ENCODE measurements at places on chromosomes 1 and 21.

DNA sequence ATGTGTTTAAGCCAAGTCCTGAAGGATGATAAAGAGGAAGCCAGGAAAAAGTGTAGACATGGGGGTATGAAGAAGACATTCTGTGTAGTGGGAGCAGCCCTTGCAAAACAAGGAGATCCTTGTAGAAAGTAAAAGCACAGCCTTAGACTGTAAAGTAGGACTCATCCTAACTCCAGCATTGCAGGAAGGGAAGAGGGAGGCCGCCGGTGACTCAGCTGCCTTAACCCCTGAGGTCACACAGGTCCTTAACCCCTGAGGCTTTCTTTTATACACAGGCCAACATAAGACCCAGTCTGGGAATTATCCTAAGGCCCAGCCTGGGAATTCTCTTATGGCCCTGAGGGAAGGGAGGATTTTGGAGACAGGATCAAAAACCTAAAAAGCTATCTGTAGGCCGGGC is 18.0 kb downstream of the PGM1 start:
- no peaks in the 10 kb centered on the region for H3K36me3 ChIP-seq
- peaks cover 1% of the 10 kb centered on the region for H3K4me1 ChIP-seq
- H3K27ac ChIP-seq = no peak overlapping the region
- H3K27me3 ChIP-seq = no peaks in the 10 kb centered on the region

DNA sequence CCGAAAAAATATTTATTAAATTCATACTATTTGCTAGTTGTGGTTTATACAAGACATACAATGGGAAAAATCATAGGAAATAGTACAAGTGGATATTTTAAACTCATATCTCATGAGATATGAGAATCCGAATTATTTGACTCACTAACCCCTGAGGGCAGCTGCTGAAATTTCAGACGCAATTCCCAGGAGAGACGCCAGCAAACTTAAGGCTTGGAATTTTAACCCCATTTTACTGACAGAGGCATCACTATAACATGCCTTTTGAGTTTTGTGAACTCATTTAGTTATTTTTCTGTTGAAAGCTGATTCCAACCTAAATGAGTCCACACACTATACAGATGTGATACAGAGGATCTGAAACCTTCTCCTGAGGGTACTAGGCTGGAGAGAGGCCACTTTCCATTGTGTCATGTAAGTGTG is 5.9 kb upstream of the MROH9 start:
- H3K4me3 ChIP-seq = no peak overlapping the region
- no peaks in the 10 kb centered on the region for H3K36me3 ChIP-seq
- H3K27ac ChIP-seq = no peak overlapping the region
- no peaks in the 10 kb centered on the region for H3K4me1 ChIP-seq
- H3K27me3 ChIP-seq = no peaks in the 10 kb centered on the region

DNA sequence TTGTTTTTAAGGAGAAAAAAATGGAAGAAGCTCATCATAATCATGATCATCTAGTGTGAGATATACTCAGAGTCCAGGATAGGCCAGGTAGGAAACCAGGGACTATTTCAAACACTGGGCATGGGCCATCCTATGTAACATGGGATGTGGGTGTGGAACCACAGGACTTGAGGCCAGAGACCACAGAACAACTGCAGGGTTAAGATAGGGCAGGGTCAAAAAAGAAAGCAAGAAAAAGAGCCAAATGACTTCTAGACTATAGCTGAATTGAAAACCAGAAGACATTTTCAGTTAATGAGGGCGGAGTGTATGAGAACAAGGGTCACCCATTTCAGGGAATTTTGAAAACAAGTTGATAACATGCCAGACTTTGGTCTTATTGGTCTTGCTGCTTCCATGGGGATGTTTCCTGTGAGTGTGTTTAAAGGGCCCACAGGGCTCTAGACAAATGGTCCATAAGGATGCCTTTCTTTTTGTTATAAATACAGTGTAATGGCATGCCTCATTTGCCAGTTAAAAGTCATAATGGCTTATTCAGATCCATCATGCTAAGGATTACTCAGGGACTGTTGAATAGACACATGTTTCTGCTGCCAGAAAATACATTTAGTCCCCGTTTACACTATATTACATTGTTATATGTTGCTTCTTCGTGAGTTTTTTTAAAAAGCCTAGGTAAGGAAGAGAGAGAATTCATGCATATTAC is 182.0 kb upstream of the C21orf91 start:
- H3K4me1 ChIP-seq = no peaks in the 10 kb centered on the region
- no peaks in the 10 kb centered on the region for H3K36me3 ChIP-seq
- no peak overlapping the region for H3K4me3 ChIP-seq
- DNase-seq = no peak

DNA sequence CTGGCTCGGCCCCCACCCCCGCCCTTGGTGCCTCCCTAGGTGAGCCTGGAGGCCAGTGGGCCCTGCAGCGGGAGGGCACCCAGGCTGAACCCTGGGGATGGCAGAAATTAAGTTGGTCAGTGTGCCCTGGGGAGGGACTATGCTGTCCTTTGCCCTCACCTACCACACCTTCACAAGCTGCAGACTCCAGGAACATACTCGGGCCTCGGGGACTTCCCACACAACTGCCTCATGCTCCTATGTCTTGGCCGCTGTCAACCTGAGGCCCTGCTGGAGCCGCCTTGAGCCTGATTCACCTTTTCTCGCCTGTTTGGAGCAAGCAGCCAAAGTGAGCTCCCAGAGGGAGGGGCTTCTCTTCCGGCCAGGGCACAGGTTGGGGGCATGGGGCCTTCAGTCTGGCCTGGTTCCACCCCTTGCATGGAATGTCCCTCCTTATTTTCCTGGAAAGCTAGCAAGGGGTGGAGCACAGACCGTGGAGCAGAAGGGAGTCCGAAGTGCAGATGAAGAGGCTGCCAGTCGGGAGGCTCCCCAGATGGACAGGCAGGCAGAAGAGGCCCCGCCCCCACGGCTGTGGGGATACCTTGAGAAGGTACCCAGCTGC is 24.7 kb downstream of the KNCN start:
- H3K27ac ChIP-seq = no peak overlapping the region
- H3K27me3 ChIP-seq = peaks cover 19% of the 10 kb centered on the region
- no peaks in the 10 kb centered on the region for H3K36me3 ChIP-seq
- DNase-seq = no peak

GRCh38 chr1:68570871-68571270 is 74.0 kb upstream of the DEPDC1 start:
- no peak for DNase-seq
- no peaks in the 10 kb centered on the region for H3K4me1 ChIP-seq
- H3K27me3 ChIP-seq = no peaks in the 10 kb centered on the region
- H3K27ac ChIP-seq = no peak overlapping the region
- no peak overlapping the region for H3K4me3 ChIP-seq
- no peaks in the 10 kb centered on the region for H3K36me3 ChIP-seq

DNA sequence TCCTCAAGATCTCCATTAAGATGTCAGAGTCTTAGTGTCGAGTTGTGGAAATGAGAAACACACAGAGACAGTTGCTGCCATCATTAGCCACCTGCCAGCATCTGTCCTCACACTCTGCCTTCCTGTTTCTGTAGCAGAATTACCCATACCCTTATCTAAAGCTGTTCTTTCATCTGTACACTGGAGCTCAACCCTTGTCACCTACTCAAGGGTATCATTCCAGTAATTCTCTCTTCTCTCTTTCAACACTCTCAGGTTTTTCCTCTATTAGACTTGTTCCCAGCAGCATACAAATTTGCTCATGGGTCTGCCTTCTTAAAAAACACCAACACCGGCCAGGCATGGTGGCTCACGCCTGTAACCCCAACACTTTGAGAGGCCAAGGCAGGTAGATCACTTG is 27.4 kb upstream of the RNF2 start:
- H3K27me3 ChIP-seq = no peaks in the 10 kb centered on the region
- no peak overlapping the region for H3K27ac ChIP-seq
- no peaks in the 10 kb centered on the region for H3K36me3 ChIP-seq
- H3K4me1 ChIP-seq = no peaks in the 10 kb centered on the region

All from iPS DF 6.9 (cell line).